T-helper 2 cell treated with Interferon-gamma antibody and Interleukin-4, amounts not matched to agents 5 μg/mL and 100 μg/mL, for 36 hours (primary cell): ENCODE measurements at places on chromosomes 4 and X.
A peak's percentile ranks its signal among the peaks of the same experiment; 100 is the strongest.

DNA sequence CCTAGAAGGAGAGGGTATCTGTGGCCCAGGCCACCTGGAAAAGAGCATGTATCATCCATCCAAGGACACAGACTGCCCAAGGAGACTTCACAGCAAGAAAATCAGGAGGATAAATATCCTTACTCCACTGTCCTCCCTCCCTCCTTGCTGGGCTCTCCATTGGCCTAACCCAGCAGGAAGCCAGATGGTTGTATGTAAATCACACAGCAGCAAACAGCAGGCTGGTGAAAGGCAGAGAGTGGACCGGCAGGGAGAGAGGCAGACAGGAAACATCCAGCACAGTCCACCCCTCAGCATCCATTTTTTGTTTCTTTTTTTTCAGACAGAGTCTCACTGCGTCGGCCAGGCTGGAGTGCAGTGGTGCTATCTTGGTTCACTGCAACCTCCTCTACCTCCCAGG is 17.5 kb downstream of the TXK start:
- no peak for DNase-seq

DNA sequence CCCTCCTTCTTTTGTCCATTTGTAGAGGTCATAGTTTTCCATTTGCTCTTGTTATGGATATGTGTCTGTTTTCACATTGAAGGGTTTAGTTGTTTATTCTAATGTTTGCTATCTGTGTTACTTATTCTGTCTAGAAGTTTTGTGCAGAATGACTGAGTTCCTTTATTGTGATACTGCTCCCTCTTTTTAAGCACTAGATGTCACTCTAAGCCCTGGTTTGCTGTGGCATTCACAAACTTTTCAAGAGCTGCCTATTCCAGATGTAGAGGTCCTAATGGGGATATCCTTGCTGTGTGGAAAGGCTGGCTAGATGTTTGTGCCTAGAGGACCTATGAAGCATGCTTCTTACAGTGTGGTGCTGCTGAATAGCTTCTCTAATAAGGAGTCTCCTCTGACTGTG is 338.6 kb downstream of the SPIN4 start:
- no peak for DNase-seq

- DNase-seq, result no peak
Observed at GRCh38 chr4:105937759-105938158, 42.5 kb downstream of the NPNT start.

- DNase-seq, result no peak
Observed at GRCh38 chr4:134189480-134189879, 12.1 kb downstream of the PABPC4L start.

- no peak for DNase-seq
Observed at GRCh38 chr4:156677131-156677531, 294.5 kb downstream of the PDGFC start.

DNA sequence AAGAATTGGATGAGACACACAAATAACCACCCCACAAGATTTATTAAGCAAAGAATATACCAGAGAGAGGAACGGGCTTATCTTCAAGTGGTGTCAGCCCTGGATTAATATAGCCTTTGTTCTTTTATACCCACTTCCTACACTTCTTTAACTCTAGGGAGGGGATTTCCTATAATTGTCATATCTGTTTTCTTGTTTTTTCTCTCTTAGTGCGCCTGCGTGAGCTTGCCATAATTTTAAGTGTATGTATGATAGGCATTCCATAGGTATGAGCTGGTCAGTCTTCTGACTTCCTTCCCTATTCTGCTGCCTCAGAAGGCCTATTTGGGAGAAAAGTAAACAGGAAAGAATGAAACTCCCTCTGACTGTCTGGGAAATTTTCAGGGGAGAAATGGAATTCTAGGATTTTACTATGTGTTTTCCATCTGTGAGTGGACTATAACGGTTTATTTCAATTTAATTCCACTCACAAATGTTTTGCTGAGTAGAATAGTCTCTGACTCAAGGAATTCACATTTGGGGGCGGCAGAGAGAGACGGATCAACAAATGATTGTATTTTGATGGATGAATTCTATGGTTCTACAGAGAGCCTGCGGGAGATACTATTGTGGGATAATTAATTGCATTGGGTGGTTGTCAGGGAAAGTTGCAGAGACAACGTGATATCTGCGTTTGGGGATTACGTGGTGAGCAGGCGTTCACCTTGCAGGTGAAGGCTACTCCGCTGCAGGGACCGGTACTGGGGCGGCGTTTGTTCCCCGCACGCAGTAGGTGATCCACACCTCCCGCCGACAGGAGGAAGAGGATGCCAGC is 626 bp upstream of the CEP135 start:
- peak; percentile 56 for DNase-seq

- DNase-seq, result no peak
Observed at GRCh38 chr4:47972181-47972580, 44.3 kb downstream of the CNGA1 start.

DNA sequence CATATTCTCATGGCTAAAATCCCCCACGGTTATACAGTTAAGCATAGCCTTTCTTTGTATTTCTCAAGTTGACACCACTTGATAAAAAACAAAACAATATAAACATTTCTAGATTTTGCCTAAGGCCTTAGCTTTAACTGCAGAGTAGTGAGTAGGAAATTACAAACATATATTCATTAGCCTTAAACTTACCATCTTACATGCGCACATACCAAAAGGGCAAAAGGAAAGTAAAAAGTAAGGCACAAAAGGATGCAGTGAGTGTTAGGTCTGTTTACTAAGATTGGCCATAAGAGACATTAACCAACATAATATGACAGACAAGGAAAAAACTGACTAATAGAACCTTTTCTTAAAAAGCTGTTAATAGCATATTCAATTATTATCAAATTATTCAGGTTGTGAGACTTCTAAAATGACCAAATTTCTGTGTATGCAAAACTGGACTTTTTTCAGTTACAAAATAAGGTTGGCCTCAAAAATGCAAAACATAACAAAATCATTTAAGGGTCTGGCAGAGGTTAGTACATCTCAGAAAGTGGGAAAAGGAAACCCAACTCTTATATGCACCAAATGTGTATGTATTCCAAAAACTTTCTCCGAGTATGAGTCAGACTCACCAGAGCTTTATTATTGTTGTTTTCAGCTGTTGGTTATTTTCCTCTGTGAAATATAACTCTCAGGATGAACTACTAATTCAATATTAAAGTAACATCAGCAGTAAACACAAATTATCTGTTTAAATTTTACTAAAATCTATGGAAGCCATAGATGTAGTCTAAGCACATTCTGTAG is 39.9 kb downstream of the SEPSECS start:
- no peak for DNase-seq

- DNase-seq, result no peak
Observed at GRCh38 chrX:153800746-153801145, 6.3 kb downstream of the SSR4 start.

GRCh38 chr4:18403327-18403726 is 381.8 kb upstream of the LCORL start:
- no peak for DNase-seq

- DNase-seq, result no peak
Observed at GRCh38 chrX:56765811-56766553, 36.9 kb downstream of the NBDY start.

- DNase-seq, result no peak
Observed at GRCh38 chr4:150236626-150237025, 158.4 kb downstream of the DCLK2 start.

GRCh38 chrX:130778773-130779172 is 124.2 kb downstream of the ENOX2 start:
- DNase-seq, result no peak

GRCh38 chr4:107247738-107248137 is 211.6 kb upstream of the DKK2 start:
- DNase-seq, result no peak

DNA sequence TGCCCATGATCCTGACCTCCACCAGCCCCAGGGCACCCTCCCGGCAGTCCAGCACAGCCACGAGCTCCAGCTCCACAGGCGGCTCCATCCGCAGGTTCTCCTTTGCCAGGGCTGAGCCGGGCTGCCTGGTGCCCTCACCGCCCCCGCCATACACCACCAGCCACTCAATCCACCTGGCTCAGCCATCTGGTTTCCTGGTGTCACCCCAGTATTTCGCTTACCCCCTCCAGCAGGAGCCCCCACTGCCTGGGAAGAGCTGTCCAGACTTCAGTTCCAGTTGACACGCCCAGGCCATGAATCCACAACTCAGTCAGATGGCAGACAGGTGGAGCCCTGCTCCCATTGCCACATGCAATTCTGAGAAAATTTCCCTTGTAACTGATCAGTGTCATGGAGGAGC is 3.9 kb downstream of the SHISA3 start:
- DNase-seq, result no peak

- no peak for DNase-seq
Observed at GRCh38 chr4:6881908-6882307, 27.7 kb upstream of the TBC1D14 start.

DNA sequence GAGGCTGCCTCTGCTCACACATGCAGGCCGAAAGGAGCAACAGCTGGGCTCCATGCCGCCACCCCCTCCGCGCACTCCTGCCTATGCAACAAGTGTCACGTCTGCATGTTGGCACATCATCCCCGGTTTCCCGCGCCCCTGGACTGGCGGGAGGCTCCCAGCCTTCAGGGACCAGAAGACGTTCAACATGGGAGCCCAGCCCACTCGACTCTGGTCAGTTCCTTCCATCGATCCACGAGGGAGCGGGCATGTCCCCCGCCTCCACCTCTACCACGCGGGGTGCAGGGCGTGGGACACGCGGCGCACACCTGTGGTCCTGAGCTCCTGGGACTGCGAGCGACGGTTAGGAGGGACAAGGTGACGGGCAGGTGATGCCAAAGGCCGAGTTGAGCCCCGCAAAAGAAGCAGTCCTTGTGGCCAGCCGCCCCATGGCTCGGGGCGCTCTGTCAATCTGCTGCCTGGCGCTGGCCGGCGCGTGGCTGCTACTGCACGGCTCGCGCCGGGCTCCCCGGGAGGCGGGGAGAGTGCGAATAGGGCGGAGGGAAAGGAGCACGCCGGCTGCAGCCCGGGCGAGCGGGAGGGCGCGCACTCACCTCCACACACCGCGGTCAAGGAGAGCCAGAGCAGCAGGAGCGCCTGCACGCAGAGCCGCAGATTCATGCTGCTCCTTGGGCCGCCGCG is 645 bp downstream of the APLN start:
- DNase-seq, result no peak

- peak; percentile 59 for DNase-seq
Observed at GRCh38 chrX:102599084-102599950, at the start of gene ARMCX5. TSS of gene ARMCX5 (plus strand) at chrX:102599515. CDS start at chrX:102602142, 2,627 bp downstream.

GRCh38 chr4:55367084-55367722 is 21.2 kb downstream of the SRD5A3 start:
- DNase-seq, result no peak

DNA sequence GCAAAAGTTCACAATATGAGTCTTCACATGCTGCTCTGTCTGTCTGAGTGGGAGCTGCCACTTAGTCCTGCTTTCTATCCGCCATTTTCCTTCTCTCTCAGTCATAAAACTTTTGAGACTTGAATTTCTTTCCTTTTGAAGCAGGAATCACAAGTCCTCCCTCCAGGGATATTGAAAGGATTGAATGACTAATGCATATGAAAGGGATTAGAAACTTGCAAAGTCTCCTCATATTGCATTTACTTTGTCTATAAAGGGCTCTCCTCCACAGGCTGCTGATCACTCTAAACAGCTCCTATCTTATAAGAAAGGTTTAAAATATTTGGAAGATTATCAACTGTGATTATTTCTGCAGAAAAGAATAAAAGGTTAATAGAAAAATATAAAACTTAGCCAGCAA is 879.1 kb downstream of the ARAP2 start:
- no peak for DNase-seq
